HCT116 (cell line): ENCODE measurements at places on chromosomes 4 and X. TPM values are rescaled to one million over a fixed set of nuclear protein-coding genes. Genes with fewer than 3 reads are reported as not detected.

The TMEM150C gene
- 1.2 TPM for total RNA-seq

DNA sequence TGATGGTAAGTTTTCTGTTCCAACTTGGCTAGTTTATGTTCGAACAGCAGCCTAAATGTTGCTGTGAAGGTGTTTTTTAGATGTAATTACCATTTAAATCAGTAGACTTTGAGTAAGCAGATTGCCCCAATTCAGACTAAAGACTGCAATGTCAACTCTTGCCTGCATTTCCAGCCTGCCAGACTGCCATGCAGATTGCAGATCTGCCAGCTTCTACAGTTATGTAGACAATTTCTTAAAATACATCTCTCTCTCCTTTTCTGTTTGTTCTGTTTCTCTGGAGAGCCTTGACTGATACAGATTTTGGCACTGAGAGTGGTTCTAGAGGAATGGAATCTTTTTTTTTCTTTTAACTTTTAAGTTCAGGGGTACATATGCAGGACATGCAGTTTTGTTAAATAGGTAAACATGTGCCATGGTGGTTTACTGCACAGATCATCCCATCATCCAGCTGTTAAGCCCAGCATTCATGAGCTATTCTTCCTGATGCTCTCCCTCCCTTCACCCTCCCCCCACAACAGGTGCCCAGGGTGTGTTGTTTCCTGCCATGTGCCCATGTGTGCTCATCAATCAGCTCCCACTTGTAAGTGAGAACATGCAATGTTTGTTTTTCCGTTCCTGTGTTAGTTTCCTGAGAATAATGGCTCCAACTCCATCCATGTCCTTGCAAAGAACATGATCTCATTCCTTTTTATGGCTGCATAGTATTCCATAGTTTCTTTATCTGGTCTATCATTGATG lies 227.8 kb downstream of the CPE start:
- DNase-seq: no peak

GRCh38 chrX:141405853-141406492 lies 163.7 kb upstream of the SPANXC start:
- DNase-seq: no peak

The MBTPS2 gene
- 16.9 TPM for total RNA-seq

The USP17L29 gene
- not detected for total RNA-seq

- no peak for DNase-seq
These were observed 129.8 kb downstream of the MXRA5 start for GRCh38 chrX:3216581-3217180.

- no peak for DNase-seq
These were observed 29.9 kb upstream of the MSANTD1 start for GRCh38 chr4:3218824-3219760.

DNA sequence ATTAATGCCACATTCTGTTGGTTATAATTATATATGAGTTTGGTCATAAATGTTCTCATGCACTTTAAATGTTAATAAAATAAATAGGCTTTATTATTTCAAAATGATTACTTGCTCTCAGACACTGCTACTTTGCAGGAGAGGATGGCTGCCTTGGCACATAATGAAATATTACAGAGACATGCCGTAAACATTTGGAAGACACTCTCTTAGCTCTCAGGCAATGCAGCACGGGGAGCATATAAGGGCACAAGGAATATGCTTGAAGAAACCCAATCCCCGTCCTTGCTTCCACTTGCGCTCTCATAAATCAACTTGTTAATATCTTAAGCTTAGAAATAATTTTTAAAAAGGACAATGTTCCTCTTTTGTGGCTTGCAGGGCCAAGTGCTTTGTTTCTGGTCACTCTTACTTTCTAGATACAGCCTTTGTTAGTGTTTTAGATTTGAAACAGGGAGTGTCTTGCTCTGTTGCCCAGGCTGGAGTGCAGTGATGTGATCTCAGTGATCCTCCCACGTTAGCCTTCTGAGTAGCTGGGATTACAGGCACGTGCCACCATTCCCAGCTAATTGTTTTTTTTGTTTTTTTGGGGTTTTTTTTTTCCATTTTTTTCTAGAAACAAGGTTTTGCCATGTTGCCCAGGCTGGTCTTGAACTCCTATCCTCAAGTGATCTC lies 445.0 kb downstream of the SPRY1 start:
- no peak for DNase-seq

DNA sequence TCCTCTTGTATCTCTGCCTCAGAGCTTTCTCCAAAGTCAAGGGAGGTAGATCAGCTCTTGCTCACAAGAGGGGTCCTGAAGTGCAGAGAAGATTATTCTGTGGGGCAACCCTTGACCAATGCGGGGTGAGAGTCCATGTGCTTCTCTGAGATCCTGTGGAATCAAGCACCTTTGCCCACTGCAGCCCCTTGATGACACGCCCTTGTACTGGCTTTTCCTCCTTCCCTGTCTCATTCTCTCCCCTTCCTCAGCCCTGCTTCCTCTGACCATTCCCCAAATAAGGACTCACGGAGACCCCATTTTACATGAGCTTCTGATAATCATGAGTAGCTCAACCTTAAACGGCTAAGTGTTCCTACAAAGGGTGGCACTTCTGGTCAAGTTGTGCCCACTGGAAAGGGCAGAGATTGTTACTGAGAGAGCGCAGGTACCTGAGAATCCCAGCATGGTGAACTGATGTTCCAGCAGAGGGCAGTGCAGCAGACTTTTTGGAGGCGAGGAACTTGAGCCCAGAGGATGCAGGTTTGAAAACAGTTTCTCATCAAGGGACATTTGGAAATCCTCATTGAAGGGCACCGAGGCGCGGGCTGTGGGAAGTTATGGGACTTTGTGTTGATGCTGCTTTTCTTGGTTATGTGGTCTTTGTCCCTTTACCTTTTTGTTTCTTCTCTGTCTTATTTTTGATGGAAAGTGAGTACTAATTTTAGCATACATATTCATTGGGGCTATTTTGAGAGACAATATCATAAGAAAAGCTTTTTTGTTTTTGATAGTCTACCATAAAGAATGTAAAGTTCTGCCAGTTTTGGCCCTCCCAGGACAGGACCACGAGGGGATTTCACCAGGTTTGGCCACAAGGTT lies 201.3 kb downstream of the RBM46 start:
- peak; percentile 58 for DNase-seq

DNA sequence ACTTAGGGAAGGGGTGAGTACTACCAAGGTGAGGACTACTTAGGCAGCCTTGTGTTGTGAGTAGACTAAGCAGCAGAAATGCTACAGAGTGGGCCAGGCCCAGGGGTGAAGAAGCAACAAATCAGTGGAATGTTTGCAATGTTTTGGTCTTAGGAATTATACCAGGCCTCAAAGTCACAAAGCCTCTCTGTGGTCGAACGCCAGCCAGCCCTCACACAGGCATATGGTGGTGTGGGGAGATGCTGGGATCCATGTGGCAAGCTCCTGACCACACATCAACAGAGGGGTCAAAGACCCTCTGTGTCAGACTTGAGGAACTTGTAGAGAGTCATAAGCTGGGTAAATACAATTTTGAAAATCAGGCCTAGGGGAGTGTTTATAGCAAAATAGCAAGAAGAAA lies 153.8 kb upstream of the KLF3 start:
- DNase-seq: no peak

DNA sequence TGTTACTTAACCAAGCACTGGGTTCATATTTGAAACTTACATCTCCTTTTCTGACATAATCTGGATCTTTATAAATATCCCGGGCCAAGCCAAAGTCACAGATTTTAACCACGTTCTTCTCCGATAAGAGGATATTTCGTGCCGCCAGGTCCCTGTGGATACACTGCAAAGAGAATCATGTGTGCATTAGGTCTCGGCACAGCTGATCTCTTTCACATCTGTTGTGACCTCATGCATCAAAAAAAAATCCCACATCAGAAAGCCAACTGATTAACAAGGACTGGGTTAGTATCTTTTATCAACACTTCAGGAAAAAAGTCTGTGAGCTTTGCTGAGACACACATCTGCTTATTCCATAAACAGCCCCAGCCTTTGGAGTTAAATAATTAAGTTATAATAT lies 35.5 kb downstream of the KDR start:
- DNase-seq: no peak

The GATA1 gene
- 0.34 TPM for total RNA-seq

The WWC2 gene
- 39.1 TPM for total RNA-seq

GRCh38 chr4:185914583-185915199 lies 102.7 kb upstream of the SORBS2 start:
- no peak for DNase-seq

DNA sequence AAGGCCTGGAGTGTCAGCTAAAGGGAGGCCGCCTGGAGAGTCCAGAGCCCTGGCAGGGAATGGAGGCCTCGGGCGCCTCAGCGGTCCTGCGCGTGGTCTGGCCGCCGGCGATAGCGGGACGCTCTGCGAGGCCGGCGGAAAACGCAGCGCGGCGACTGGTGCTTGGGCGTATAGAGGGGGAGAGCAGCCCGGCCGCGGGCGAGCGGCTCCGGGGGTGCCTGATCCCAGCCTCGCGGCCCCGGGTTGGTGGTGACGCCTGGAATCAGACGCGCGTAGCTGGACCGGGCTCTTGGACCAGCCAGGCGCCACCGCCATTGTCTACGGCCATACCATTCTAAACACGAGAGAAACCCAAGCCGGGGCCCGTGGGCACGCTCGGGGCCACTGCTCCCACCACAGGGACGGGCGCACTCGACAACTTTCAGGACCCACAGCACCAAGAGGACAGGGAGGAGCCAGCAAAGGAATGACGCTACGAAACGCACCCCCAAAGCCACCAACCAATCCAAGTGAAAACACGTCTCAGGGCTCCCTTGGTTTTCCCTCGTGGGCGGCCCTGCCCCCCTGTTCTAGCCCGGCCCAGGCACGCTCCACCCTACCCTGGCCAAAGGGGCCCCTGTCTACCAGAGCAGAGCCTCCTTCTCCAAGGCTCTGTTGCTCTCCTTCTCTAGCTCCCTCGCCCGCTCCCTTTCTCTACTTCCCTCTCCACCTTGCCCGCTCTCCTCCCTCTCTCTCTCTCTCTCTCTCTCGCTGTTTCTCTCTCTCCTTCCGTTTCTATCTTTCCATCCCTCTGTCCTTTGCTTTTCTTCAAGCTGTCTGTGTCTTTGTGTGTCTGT lies 7.8 kb downstream of the FRG2 start:
- DNase-seq: no peak

DNA sequence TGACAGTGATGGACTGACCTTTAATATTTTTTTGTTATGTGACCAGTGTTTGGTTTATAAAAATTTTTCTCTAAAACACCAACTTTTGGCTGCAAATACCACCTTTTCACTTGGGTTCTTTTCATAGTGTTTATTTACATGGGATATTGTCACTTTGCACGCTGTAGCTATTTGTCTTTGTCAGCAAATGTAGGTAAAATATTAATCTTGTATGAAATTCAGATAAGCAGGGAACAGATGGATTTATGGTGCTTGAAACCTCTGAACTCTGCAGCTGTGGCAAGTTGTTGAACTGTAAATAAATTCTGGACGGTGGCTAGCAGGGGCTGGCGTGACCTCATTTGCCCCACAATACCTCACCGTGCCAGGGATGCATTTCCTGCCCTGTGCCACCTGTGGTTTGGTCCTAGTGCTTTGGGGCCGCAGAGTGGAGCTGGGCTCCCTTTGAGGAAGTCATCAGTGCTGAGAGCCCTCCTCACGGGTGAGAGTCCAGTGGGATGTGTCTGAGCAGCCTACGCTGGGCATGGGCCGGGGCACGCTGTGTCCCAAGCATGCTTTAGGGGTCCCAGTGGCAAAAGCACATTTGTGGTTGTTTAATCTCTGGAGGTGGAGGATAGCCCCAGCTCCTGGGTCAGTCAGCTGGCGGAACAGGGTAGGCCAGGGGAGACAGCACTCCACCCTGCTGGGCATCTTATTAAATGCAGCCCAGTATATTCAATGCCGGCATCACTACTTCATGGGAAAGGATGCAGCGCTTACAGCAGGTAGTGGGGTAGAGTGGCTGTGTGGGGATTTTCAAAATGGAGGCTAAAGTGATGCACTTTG lies 108.6 kb downstream of the TBL1X start:
- DNase-seq: no peak

- no peak for DNase-seq
These were observed 168.7 kb downstream of the DLG3 start for GRCh38 chrX:70613295-70613694.

DNA sequence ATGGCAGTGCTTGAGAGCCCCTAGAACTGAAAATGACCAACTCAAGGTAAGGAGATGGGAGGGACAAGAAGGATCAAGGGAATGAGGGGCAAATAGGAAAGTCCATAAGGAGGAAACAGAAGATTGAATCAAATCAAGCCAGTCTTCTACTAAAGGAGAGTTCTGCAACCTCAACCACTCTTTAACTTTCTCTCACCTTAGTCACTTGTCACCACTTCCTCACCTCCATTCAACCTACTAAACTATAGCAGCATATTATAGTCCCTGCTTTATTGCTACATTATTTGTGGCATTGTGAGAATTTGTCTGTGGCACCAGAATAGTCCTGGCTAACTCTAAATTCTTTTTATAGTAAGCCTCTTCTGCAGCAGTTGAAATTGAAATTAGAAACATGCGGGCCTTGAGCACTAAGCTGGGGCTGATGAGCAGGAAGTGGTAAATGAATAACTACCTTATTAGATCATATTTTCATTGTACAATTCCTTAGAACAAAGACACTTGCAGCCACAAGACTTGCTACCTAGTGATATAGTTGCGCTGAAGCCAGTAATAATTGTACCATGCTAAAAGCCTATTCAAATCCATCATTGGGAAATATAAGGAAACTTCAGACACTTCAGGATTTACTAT lies 336.9 kb downstream of the ZNF674 start:
- no peak for DNase-seq

- no peak for DNase-seq
These were observed 22.4 kb downstream of the RBM47 start for GRCh38 chr4:40607221-40607620.
